ENCODE measurements at places on chromosomes 7 and 10. TPM values are rescaled to one million over a fixed set of nuclear protein-coding genes. Genes with fewer than 3 reads are reported as not detected.

FXYD4 gene
- total RNA-seq: not detected

ZNF467 gene
- 0.12 TPM for total RNA-seq

- DNase-seq: no peak
Observed at GRCh38 chr7:137891016-137891655, 44.4 kb upstream of the DGKI start.

GRCh38 chr10:43313901-43314300 is 47.0 kb upstream of the RASGEF1A start:
- DNase-seq: no peak

DNA sequence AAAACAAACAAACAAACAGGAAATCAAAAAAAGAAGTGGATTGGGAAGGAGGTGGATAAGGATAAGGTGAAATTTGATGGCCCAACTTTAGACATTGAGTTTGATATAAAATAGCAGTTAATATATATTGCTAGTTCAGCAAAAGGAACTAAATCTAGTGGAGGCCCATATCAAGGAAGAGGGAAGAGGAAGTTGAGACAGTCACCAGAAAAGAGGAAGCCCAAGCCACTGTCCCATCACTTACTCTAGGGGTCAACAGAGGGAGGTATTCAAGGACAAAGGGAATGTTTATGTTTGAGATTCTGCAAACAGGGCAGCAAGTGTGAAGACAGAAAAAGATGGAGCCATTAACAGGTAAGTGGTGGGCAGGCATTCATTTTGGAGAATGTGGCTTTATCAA is 3.7 kb downstream of the LAMTOR4 start:
- DNase-seq: no peak

- no peak for DNase-seq
Observed at GRCh38 chr7:27329909-27330308, 87.3 kb downstream of the EVX1 start.

Measured in epithelial cell of proximal tubule (primary cell).